ENCODE measurements at places on chromosomes 11 and 22.

DNA sequence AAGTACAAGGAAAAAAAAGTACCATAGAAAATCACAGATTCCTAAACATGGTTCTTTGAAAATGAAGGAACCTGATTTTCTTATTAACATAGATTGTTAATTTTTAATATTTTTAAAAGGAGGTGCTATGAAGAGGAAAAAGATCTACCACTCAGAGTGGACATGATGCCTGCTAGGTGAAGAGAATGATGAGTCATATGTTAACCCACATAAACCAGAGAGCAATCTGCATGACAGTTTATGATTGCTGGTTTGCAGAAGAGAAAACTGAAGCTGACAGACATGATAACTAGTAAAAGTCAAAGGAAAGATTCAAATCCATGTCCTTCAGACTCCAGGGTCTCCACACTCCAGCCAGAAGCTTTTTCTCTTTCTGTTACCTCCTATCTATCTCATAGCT, 1231.7 kb downstream of the LRRC4C start:
- no peak for DNase-seq

DNA sequence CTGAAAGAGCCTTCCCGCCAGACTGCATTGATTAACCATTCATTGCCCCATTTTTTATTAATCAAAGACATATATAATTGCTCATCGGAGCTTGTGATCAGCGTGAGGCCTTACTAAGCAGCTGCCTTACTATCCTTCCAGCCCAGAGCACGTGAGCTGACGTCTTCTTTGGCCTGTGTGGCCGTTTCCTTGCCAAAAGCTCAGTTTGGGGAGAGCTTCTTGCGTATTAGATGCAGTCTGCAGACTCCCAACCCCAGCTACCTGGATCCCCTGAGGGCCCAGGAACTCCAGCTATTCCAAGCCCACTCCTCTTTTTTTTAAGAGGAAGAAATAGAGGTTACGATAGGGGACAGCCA, 784 bp upstream of the SLC43A3 start:
- DNase-seq, result peak; percentile 66

DNA sequence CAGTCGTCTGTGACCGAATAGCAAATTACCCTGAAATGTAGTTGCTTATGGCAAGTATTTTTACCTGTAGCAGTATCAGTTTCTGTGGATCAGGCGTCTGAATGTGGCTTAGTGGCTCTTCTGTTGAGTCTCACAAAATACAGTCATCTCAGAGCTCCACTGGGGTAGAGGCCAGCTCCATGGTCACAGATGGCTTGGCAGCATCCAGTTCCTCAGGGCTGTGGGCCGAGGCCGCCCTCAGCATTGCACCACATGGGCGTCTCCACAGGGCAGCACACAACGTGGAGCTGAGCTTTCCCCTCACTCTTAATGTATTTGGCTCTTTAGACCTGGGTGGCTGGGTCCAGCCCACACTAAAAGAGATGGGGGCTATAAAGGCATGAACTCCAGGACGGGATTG, 57.8 kb downstream of the SBF1 start:
- no peak for DNase-seq

DNA sequence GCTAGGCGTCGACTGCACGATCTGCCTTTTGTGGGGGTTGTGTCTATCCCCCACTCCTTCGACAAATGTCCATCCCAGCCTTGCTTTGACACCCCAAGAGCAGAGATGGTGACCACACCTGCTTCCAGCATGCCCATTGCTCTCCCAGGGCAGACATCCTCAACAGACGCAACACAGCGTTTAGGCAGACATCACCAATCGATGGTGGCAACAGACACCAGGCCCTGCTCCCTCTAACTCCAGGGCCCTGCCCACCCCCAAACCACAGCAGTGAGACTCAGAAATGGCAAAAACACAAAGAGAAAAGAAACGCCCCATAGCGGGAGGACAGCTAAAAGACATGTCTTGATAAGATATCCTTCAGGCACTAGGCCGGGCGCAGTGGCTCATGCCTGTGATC, 150.9 kb downstream of the CRYBB2 start:
- DNase-seq, result no peak
